ENCODE measurements at places on chromosomes 5 and 9.

- no peak for DNase-seq
Measured at GRCh38 chr5:55108661-55109060, 6.2 kb downstream of the GZMA start.

DNA sequence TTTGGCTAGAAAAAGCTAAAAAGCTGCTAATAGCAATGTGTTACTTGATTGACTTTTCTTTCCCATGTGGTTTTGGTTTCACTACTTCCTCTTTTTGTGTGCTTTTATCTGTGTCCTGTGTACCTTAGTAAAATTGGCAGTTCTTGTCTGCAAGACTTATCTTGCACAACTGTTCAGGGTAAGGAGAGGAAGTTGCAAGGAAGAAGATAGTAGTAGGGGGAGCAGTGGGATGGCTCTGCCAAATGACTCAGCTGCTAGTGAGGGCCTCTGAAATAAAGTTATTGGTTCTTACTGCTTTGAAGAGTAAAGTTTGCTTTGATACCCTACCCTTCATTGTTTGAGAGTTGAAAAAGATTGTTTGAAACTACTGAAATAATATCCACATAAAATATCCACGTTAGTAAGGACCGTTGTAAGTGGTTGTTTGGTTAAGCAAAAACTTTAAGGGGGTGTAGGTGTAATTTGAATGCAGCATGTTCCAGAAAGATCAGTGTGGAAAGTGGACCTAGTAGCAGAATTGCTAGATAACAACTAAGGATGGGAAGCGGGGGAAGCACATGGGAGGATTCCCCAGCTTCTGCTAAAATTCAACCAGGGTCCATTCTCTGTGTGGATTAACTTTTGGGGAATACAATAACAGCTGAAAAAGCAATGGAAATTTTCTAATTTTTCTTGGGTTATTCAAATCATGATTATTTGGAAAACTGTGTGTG lies 123.5 kb downstream of the SCAMP1 start:
- peak; percentile 54 for DNase-seq

GRCh38 chr9:74742191-74742790 lies 145.4 kb downstream of the TRPM6 start:
- DNase-seq: no peak

DNA sequence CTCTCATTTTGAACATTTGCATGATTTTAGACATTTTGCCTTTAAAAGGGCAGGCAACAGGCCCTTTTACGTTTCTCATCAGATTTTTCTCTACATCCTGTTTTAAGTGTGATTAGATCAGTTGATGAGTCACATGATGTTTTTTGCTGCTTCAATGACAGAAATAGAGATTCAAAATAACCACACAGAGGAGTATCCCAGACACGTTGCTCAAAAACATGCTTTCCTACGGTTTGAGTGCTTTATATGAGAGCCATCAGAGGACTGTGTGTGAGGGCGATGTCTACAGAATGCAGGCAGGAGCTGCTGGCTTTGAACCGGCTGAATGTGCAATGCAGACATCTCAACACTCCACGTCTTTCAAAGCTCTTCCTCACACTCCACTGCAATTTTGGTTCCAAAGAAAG lies 42.1 kb downstream of the OTULIN start:
- DNase-seq: peak; percentile 26

DNA sequence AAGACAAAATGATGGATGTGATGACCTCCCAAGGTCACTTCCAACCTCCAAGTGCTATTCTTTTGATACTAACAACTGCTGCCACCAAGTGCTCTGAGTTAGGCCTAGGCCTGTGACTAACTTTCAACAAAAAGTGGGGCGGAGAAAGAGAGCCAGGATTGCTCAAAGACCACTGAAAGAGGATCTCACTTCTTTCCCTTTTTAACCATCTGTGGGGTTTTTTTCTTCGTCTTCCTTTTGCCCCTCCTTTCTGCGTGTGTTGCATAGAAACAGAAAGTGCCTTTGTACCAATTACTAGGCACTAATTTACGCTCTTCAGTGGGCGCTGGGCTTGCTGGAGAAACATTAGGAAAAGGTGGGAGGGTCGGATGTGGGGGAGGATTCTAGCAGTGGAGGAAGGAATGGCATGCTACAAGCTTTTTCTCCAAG lies 8.0 kb downstream of the KLF9 start:
- peak; percentile 67 for DNase-seq

All from fibroblast of gingiva (primary cell).